Stimulated activated CD4-positive, alpha-beta T cell treated with anti-CD3 and anti-CD28 coated beads, Interleukin-4, amount 100 ng/mL, for 24 hours (primary cell): ENCODE measurements at places on chromosomes 5 and 9.

DNA sequence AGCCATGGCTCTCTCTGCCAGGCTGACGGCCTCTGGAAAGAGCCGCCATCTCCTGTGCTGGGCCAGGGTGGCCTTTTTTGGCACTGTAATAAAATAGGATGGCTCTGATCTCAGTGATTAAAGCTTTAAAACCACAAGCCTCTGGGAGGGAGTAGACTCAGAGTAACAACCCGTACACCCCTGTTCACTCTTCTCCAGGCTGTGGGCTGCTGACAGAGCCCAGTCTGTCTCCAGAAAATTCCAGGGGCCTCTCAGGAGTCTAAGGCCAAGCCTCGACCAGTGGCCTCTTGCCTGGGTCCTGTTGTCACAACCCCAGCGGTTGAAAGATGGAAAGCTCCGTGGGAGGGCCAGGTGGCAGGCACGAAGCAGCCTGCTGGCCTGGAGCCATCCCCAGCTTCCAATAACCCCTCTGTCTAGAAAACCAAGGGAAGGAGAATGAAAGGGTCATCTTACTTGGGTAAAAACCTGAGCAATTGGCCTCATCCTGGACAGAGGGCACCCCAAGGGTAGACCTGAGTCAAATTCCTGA, 286.7 kb upstream of the ZNF462 start:
- no peak for DNase-seq

GRCh38 chr5:171757853-171758535, 27.6 kb upstream of the SMIM23 start:
- DNase-seq: no peak

- DNase-seq: peak; percentile 12
These were observed 525 bp upstream of the AK3 start for GRCh38 chr9:4741365-4742089.

DNA sequence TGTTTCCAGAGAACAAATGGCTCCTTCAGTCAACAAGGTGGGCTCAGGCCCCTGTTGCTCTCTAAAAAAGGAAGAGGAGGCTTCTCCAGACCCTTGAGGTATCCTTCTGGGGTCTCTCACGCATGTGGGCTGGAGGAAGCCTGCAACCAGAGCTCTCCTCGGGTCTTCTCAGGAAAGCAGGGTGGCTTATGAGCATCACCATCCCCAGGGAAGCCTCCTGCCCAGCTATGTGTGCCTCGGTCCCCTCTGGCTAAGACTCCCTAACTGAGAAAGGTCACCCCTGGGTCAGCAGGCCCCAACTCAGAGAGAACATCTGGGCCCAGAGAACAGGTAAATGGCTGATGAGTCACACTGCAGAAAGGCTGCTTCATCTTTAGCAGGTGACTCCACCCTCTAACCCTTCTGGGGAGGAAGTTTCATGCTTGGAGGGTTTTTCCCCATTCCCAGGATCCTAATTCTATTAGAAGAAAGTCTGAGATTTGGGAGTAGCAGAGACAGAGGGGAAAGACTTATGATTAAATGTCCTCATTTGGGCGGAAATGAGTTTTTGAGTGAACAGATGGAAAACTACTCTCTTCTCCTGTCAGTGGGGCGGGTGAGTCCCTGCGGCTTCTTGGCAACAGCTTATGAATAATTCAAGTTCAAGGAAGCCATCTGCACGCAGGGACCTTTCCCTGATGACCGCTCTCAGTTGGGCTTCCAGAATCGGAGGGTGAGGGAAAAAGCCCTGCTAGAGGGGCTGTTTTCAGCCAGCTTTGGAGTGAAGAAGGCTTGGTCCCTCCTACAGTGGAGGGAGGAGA, 41.9 kb downstream of the TGFBI start:
- DNase-seq: no peak

DNA sequence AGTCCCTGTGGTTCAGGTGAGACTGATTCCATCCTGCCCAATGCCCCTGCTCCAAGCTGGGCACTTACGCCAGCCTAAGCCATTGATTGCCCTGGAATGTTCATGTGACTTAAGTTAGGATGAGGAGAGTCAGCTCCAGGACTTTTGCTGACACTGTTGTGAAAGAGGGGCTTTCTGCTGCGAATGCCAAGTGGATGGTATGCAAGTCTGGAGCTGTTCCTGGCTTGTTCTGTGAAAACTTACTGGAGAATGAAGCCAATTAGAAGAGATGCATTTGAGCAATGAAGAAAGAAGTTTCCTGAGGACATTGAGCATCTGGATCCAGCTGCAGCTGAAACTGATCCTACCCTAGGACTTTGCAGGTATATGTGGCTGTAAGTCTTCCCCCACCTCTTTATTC, 61.2 kb upstream of the ZFR start:
- no peak for DNase-seq

- DNase-seq: no peak
These were observed 23.6 kb downstream of the COL27A1 start for GRCh38 chr9:114178756-114179450.

GRCh38 chr5:155783791-155784190, 543.2 kb upstream of the SGCD start:
- no peak for DNase-seq

DNA sequence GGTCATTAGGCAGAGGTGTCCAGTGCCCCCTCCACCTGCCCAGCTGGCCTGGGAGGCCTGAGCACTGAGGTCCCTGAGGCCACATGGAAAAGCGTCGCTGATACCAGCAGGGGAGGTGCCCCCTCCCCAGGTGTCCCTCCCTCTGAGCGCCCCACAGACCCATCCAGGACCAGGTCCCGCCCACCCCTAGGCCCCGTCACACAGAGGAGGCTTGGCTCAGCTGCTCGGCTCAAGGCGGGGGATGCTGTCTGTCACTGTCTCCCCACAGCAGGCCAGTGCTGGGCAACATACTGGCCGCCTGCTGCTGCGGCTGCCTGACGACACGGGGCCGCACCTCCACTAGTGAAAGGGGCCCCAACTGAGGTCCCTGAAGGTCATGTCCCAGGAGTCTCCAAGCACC, 71.7 kb downstream of the VAV2 start:
- DNase-seq: no peak

- DNase-seq: no peak
These were observed 18.3 kb downstream of the PTGES2 start for GRCh38 chr9:128109050-128109709.

DNA sequence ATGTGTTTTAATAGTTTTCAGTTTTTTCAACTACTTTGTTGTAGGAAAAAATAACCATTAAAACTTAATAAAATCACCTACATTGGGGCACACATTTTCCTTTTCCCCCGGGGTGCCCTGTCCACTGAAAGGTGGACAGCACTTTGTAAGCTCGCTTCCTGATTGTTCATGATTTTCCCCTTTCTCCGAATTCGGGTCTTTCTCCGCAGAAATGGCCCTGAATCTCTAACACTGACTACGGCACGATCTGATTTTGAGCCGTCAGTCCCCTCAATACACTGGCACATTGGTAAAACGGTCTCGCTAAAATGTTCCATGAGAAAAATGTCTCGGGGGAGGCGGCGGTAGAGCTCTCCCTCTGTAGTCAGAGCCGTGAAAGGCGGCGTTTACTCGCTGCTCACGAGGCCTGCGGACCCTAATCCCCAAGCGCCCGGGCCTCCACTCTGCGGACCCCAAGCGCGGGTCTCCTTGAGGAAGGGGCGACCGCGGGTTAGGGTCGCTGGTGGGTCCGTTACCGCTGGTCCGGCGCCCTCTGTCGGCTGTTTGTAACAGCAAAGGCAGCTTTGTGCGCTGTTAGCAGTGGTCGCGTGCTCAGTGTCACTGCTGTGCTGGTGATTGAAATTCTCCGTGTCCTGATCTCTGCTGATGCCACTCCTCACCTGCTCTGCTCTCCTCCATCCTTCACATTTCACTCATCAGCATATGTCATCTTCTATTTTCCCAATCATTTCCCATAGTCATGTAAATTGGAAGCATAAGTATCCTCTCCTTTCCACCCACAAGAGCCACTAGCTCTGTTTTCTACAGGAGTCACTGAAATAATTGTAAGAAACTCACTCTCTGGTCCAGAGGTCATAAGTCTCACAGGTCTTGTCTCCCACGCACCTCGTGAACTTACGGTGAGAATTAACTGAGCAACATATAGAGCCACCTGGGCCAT, 10.8 kb upstream of the IFNA2 start:
- peak; percentile 63 for DNase-seq

DNA sequence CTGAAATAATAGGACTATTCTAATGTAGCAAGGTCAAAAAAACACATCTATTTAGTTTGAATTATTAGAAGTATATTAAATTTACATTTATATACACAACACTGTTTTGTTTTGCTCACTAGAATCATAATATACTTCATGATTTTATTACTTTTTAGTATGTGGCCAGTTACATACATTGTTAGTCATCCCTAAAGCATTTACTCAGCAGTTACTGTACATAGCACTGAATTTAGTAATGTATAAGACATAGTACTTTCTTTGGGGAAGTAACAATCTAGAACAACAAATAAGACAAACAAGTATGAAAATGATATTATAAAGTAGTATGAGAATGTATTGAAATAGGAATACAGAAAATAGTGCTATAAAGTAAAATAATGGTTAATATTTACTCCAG, 28.2 kb downstream of the ERCC8 start:
- DNase-seq: no peak

- no peak for DNase-seq
These were observed 95.3 kb downstream of the KLF4 start for GRCh38 chr9:107394264-107394663.

- DNase-seq: no peak
These were observed 64.3 kb downstream of the CPLANE1 start for GRCh38 chr5:37184748-37185364.

DNA sequence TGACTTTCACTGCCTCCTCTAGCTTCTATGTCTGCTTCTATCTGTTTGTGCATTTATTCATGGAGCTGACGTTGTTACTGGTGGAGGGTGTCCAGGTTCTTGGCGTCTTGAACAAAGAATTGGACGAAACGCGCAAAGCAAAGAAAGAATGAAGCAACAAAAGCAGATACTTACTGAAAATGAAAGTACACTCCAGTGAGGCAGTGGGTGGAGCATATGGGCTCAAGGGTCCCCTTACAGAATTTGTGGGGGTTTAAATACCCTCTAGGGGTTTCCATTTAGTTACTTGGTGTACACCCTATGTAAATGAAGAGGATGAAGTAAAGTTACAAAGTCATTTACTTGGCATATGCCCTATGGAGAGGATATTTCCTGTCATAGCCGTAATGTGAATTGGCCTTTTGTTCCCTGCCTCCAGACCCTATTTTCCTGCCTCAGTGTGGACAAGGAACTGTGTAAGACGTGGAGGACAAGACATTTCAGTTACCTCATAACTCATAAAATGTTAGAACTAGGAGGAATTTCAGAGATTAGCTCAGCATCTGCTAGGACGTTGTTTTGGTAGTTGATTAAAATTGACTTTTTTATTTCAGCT, 3.1 kb downstream of the POLR3G start:
- no peak for DNase-seq

GRCh38 chr5:14467886-14468285, 113.7 kb upstream of the OTULINL start:
- no peak for DNase-seq

- DNase-seq: no peak
These were observed 13.5 kb downstream of the WDR5 start for GRCh38 chr9:134149380-134149779.

GRCh38 chr9:82022121-82022520, 33.5 kb downstream of the SPATA31D1 start:
- DNase-seq: no peak

GRCh38 chr9:123597048-123597447, 241.1 kb downstream of the CRB2 start:
- DNase-seq: no peak

- no peak for DNase-seq
These were observed 610.9 kb downstream of the RAB3C start for GRCh38 chr5:59193616-59194319.

DNA sequence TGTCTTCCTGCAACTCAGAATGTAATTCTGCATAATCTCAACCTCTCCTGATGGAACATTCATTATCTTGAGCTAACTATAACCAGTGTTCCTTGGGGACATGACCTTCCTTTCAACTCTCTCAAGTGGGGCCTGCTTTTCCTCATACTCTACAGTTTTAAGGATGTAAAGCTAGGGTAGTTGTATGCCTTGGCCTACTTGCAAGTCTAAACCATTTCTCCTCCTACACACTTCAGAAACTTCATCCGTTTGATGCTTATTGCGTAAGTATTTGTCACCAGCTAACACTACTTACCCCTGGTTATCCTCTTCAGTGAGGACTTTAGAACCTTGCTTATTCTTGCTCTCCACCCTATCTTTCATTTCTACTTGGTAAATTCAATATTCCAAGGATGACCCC, 548.9 kb downstream of the HINT1 start:
- DNase-seq: no peak

DNA sequence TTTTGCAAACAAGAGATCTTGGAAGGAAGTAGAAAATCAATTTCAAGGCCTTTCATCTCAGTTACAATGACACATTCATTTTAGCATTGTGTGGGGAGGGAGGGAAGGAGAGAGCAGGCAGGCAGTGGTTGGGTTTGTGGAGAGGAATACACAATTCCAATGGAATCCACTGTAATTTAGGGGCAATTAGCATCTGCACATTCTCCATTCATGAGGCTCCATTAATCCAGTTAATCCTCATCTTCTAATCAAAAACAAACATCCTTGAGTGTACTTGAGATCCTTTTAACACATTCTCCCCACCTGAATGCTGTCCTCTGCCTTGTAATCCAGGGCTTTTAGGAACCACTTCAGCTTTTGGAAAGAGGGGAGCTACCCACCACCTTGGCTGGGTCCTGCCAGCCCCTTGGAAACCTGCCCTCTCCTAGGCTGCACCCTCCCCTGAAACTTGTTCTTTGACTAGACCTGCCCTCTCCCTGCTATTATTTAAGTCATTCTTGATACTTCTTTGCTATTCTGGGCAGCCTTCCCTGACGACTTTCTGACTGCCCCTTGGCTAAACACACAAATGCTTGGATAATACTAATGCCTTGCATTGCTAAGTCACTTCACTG, 271.2 kb downstream of the SLIT3 start:
- no peak for DNase-seq

DNA sequence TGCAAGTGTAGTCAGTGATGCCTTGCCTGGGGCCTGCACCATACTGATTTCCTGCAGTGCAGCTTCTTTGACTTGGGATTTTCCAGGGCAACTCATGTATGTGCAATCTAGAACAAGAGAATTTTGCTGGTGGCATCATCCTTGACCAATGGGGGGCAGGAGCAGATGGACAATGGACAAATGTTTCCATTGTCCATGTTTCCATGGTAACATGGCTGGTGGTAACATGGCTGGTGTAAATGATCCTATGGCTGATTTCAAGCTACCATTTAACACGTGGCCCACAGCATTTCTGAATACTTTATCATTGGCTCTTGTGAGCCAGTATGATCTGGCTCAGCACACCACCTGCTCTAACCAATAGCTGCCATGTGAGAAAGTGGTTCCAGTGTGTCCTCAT, 130.1 kb upstream of the OSMR start:
- no peak for DNase-seq

GRCh38 chr9:27847818-27848217, 274.5 kb upstream of the C9orf72 start:
- DNase-seq: no peak

GRCh38 chr5:180287868-180288267, 4.0 kb downstream of the MAPK9 start:
- DNase-seq: no peak

DNA sequence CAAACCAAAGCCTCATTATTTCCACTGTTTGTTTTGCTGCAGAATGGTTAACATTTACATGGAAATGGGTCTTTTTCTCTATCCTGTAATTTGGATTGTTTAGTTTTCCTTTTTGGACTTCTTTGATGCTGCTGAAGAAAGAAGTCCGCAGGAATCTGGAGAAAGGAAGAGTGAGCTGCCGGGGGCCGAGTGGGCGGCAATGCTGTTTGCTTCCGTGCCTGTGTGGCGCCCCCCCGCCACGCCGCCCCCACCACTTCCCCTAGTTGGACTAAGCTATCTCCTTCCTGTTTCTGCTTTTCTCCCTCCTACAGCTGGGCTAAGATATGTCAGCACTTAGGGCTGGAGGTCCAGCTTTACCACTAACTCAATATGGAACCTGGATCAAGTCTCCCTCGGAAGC, 39.7 kb downstream of the ACTL7B start:
- no peak for DNase-seq
